ENCODE measurements at places on chromosomes 1 and 21.

DNA sequence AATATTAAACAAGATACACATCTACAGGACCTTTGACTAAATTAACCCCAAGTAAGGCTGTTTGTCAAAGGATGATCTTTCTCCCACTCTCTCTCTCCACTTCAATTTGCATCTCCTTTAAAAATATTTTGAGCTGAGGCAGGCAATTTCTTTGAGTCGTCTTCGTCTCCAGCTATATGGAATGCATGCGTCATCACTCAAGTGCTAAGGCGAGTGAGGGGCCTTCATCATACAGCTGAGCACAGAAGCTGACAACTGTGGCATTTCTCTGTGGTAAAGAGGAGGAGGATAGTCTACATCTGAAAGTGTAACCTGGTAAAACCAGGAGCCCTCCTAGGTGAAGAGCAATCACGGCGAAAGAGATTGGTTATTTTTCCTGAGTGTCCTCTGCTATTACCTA is 7.6 kb downstream of the EPHX4 start:
- no peak for DNase-seq

GRCh38 chr1:26126321-26127084 is 14.9 kb downstream of the PDIK1L start:
- peak; percentile 73 for DNase-seq

DNA sequence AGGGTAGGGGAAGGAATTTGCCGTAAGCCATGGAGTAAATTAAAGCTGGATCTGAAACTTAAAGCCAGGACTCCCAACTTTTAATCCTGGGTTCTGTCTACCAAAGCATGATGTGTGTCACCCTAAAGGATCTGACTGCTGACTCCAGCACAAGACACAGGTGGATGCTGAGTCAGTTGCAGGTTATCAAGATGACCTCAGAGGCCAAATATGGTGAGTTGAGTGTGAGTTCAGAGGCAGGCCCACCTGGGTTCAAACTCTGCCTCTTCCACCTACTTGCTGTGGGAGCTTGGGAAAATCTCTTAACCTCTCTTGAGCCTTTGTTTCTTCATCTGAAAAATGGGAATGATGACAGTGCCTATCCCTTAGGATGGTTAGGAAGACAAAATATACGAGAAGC is 16.7 kb upstream of the LDLRAP1 start:
- no peak for DNase-seq

DNA sequence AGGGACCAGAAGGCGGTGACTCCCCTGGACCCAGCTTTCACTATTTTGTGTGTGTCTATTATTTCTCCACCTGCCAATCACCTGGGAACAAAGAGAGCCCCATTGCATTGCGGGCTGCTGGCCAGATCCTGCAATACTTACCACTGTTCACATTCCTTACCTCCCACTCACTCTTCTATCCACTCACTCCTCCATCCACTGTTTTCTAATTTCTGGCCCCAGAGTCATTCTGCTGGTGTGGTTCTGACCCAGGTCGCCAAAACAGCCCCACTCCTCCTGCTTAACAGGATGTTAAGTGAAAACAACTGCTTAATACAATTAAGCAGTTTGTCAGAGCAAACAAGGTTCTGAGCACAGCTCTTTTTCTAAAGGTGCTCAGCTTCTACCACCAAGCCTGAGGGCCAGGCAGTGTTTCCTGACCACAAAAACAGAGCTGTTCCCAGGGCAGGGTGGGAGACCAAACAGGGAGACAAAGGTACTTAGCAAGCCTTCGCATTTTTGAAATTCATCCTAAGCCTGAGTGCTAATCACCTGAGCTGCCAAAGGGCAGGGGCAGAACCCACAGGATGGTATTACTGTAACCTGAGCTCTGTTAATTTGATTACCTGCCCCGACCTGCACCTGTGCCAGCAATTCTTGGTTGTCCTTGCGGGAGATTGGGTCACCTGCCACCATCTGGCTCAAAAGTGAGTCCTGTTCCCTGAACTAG is 38.5 kb upstream of the EFCAB14 start:
- peak; percentile 88 for DNase-seq

DNA sequence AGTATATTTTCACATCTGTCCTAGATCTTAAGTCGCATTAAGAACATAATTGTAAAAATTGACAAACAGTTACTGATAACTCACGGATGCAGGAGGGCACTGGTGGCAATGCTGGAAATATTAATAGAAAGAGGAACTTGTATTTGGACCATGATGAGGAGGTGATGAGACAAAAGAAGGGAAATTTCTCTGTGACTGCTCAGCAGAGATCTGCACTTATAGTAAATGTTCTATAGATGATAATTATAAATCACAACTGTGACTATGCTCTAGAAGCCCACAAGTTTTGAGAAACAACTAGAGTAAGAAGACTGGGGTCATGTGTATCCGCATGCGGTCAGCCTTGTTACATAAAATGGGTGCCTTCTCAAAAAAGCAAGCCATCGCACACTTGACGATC is 8.7 kb upstream of the DUSP12 start:
- DNase-seq, result no peak

DNA sequence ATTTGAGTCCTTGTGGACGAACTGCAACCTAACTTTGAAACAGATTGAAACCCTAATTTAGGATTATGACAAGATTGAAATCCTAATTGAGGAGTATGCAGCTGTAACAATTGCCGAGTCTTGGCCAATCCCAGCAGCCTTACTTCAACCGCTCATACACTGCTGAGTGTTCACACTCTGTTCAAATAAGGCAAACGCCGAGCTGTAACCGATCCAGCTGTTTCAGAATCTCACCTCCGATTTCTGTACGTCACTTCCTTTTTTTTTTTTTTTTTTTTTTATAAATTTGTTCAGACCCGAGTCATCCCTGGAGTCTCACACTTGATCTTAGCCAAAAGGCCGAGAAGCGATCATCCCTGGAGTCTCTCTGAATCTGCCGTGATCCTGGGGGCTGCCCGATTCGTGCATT is 22.3 kb upstream of the ATP5PO start:
- no peak for DNase-seq

GRCh38 chr1:19682257-19682656 is 17.6 kb downstream of the HTR6 start:
- no peak for DNase-seq

DNA sequence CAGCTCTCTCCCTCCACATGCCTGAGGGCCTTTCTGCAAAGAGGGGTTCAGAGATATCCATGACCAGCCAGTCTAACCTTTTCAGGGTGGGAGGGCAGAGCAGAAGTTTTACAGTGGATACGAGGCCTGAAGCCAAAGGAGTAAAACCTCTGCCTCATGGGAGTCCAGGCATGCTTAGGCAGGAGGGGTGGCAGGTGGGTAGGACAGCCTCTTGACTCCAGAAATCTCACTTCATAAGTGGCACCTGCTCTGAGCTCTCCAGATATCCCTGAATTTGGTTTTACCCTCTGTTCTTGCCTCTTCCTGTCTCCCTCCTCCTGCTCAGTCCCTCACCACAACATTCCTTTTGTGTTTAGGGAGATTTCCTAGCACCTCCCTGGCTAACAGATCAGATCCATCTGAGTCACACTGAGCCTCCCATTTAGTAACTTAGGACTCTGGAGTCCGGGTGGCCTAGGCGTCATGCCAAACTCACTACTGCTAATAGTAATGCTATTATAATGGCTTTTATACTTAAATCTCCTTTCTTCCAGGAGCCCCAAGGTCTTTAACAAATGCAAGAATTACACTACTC is 201.0 kb downstream of the HS2ST1 start:
- DNase-seq, result no peak

DNA sequence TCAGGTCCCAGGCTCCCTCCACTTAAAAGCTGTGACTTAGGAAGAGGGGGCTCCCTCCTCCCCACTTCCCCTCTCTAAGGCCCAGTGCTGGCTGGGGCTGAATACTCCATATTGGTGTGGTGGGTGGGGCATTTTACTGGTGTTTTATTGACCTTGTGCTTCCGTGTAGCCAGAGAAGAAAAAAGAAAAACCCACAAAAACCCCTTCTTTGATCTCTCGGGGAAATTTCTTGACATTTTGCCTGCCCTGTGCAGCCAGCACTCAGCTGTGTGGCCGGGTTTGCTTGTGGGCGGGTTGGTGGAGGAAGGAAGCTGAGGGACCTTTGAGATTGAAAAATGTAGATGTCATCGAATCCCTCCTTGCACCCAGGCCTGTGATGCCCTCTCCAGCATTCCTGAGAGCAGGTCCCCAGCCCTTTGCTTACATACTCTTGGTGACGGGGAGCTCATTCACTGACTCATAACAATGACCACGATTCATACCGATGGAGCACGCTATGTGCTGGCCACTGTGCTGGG is 24.8 kb downstream of the TNFRSF8 start:
- DNase-seq, result no peak

GRCh38 chr1:178513278-178513983 is 522 bp downstream of the TEX35 start:
- DNase-seq, result no peak

DNA sequence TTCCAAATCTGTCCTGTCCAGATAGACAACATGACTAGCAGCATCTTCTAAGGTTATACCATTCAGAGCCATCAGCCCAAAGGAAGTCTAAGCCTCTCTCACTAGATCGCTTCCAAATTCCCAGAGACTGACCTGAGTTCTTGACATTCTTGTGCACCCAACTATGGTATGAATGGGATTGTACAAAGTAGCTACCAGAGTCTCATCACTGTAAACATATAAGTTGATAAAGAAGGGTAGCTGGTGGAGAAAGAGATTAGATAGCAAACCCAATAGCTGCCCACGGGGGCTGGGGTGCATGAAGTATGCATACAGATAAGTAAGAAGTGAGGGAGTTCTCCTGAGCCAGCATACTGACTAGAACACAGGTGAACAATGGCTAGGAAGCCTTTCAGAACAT is 180.0 kb downstream of the PLPP3 start:
- DNase-seq, result no peak

GRCh38 chr1:200445213-200445612 is 35.4 kb upstream of the ZNF281 start:
- DNase-seq, result no peak

- DNase-seq, result no peak
These were observed 42.5 kb downstream of the CCN1 start for GRCh38 chr1:85623061-85623471.

DNA sequence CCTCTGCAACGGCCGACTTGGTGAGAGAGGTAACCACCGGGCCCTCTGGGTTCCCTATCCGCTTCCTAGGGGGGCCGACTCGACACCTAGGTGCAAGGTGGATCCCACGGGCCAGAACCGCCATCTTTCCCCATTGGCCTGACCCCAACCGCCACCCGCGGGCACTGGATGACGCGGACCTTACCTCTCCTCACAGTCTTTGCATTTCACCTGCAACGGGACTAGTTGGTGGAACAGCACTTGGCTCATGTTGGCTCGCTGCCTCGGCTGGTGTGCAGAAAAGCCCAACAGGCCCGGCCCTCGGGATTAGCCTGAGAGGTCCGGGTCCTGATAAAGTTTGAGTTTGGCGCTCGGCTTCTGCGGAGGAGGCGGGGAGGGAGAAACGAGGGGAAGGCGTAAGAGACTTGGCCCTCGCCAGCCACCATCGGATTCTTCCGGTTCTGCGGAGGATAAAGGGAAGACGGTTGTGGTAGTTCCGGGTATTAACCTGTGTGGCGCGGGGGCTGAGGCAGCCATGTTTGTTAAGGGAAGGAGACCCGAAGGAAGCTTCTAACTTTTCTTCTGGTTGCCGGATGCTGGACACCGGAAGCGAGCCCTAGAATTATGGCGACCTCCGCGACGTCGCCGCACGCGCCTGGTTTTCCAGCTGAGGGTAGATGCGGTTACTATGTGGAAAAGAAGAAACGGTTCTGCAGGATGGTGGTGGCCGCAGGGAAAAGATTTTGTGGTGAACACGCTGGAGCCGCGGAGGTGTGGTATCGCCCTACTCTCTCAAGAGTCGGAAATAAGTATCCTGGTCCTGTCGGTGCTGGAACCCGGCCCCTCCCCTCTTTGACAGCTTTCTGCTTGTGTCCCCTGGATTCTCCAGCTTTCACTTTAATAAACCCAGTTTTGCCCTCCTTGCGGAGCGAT is at the start of the genes SASS6 and TRMT13:
Gene SASS6, minus strand, starts transcription at position 365 of the 912 bp plus-strand sequence. Its CDS starts 116 bp downstream, at position 249.
Gene TRMT13, plus strand, starts transcription at position 598 of the 912 bp plus-strand sequence. Its CDS starts 6 bp downstream, at position 604.
- DNase-seq, result peak; percentile 97

GRCh38 chr1:40183055-40183710 is 22.0 kb downstream of the RLF start:
- DNase-seq, result no peak

- DNase-seq, result peak; percentile 74
These were observed 98.3 kb upstream of the CAMK1G start for GRCh38 chr1:209485167-209485566.

- no peak for DNase-seq
These were observed 147.6 kb downstream of the ADSS2 start for GRCh38 chr1:244304156-244304555.

DNA sequence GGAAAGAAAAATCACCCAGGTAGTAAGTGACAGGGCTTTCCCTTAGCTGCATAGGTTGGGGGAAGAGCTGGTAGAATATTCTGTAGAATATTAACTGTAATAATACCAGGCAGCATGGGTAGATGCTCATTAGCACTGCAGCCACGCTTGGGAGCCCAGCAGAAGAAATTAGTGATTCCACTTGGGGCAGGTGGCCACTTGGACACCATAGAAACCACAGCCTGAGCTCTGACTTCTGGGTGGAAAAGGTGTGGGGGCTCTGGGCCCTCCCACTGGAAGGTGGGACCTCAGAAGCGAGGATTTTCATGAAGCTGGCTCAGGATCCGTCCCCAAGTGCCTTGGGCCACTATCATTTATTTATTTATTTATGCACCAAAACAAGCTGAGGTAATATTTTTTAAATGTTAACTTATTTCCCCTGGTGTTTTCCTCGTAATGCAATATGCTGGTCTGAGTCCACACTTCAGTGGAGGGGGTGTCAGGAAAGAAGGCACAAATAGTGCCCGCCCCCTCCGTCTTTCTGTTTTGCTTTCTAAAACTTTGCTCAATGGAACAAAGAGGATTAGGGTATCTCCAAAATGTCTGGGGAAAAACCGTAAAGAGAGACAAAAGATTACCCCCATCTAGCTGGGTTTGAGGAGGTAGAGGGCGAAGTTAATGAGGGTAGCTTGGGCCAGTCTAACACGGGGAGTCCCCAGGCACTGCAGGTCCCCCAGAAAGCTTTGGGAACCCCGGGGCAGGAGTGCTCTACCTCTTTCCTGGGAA is 75.2 kb upstream of the GADD45A start:
- no peak for DNase-seq

DNA sequence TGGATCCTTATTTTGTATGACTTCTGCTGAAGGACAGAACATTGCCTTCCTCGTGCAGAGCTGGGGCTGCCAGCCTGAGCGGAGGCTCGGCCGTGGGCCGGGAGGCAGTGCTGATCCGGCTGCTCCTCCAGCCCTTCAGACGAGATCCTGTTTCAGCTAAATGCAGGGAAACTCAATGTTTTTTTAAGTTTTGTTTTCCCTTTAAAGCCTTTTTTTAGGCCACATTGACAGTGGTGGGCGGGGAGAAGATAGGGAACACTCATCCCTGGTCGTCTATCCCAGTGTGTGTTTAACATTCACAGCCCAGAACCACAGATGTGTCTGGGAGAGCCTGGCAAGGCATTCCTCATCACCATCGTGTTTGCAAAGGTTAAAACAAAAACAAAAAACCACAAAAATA is 27.5 kb upstream of the KDM4A start:
- DNase-seq, result no peak

- no peak for DNase-seq
These were observed 33.4 kb upstream of the NTPCR start for GRCh38 chr1:232917053-232917452.

GRCh38 chr1:67313934-67314671 is 6.4 kb downstream of the IL12RB2 start:
- no peak for DNase-seq

Measured in NCI-H1105 (cell line).